ENCODE measurements at places on chromosomes 2 and 18. TPM values are rescaled to one million over a fixed set of nuclear protein-coding genes. Genes with fewer than 3 reads are reported as not detected.

GRCh38 chr2:55804535-55804934 lies 110.9 kb upstream of the PNPT1 start:
- DNase-seq = no peak

DNA sequence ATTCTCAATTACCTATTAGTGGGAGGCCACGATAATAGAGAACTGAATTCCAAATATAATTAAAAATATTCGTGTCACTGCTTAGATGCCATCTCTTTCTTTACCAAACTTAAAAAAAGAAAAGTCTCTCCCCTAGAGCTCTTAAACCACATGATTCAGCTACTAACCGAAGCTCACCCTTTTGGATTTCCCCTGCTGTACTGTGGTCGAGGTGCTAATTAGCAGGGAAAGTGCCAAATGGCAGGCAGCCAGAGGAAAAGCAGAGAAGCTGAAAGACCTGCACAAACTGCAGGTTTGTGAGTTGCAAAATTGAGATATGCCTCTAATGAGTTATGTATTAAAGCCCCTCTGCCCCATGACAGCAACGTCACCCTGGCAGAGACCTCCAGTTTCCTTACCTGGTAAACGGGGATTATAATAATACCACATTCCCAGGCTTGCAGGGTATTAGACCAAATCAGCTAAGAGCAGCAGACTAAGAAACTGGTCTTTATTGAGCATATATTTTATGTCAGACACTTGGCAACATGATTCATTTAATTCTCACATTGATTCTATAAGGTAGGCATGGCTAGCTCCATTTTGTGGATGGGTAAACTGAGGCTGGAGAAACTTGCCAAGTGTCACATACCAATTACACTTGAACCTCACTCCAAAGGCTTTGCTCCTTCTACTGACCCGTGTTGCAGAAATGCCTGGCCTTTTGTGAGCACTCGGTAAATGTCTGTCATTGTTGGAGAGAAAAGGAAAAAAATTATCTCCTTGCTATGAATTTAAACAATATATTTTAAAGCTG lies 259.7 kb downstream of the LPIN1 start:
- DNase-seq = no peak

DNA sequence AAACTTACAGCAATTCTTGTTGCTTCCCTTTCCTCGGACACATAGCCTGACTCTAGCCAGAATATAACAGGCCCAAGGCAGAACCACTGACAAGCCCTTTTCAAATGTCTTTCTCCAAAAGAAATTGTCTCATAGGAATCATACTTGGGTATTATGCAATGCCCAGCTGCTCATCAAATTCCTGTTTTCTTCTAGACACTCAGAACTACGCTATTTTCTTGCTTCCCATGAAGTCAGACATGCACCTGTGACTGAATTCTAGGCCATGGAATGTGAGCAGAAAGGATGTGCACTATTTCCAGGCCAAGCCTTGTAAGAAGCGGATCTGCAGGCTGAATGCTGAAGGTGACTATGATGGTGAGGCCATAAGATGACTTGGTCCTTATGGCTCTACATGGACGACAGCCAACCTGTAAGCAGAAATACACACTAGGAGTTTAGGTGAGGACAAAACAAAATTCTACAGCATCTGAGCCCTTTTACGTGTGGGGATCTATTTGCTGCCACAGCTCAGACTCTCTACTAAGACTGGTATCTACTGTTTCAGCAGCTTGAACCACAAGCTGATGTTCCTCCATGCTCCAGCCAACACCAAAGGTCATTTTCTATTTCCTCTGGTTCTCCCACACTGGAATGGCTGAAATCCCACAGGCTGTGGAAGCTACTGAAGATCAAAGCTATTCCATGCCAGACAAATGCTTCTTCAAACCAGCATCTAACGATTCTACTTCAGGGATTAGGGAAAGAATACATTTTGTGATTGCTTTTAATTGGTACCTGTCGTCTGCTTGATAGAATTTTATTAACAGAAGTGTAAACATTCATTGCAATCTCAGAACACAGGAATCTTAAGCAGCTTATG lies 378.7 kb downstream of the RBM43 start:
- no peak for DNase-seq

- DNase-seq = no peak
Measured at GRCh38 chr2:233604826-233605225, 12.6 kb upstream of the UGT1A8 start.

DNA sequence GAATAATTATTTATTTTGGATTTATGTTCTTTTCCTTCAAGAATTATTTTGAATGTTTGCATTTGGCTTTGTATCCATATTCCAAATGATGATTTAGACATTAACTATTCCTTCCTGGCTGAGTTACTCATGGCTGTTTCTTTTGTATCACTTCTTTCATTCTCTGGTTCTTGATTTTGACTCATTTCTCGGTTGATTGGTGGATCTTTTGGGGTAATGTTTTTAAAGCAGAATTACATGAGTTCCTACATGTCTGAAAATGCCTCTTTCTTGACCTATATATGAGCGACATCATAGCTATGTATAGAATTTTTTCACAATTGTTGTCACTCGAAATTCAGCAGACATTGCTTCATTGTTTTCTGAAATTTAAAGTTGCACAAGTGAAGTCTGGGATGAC lies 39.5 kb downstream of the CYP26B1 start:
- no peak for DNase-seq

DNA sequence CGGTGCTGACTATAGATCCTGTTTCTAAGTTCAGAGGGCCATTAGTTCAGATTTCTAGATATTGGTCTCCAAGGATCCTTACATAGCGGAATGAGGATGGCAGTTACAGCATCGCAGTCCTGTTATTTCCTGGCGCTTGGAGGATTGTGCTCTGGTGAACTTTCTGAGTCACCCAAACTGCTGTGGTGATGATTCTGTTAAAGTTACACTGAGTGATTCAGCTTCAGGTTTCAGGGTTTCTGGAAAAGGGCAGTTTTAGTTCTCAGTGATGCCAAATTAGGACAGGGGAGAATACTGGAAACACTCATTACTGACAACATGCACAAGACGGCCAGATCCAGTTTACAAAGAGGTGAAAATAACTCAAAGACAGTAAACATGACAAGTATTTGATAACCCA lies 52.1 kb upstream of the ANKRD62 start:
- no peak for DNase-seq

DNA sequence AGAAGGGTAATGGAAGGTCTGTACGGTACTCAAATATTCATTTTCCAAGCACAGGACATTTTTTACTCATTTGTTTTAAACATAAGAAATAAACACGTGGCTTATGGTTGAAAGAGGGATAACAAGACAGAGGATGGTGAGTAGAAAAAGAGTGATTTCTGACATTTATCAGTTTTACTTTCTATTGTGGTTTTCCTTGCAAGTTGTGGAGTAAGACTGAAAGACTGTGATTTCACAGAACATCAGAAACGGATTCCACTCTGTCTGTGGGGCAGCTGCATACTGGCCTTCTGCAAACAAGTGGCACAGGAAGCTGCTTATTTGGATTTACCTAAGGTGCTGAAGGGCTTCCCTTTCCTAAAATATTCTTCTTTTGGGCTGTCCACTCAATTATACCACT lies 122.2 kb upstream of the ITGB6 start:
- no peak for DNase-seq

GRCh38 chr2:17610521-17610920 lies 70.0 kb downstream of the VSNL1 start:
- DNase-seq = no peak

GRCh38 chr2:74079522-74080341 lies 68.0 kb downstream of the BOLA3 start:
- no peak for DNase-seq

DNA sequence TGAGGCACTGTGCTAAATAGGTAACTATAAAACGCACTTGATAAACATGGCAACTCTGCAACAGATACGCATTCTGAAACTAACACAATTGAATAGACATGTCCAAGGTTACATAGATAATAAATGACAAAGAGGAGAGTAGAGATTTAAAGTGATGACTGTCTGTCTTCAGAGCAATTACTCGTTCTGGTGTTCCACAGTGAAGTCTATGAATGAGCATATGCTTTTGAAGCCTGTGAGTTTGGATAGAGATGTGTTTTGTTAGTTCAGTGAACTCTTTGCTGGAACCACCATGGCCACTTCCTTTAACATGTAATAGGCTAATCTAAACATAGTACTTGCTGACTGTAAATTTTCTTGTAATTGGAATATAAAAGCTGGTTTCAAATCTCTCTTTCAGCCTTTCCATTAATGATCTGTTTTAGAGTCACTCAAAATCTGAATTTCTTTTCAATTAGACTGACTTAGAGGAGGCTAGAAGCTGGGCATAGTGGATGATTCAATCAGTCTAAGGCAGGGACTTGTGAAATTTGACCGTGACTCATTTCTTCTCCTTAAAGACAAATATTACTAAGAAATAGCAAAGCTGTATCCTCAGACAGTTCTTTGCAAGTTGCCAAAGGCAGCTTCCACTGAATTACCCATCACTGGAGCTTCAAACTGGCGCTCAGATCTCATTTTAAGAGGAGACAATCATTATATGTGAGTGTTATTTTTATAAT lies 1130.1 kb upstream of the CELF4 start:
- DNase-seq = no peak

- no peak for DNase-seq
Measured at GRCh38 chr2:24191848-24192247, 17.0 kb downstream of the FAM228A start.

- no peak for DNase-seq
Measured at GRCh38 chr18:46546111-46546640, 110.8 kb downstream of the LOXHD1 start.

GRCh38 chr18:52435301-52435700 lies 95.3 kb downstream of the DCC start:
- no peak for DNase-seq

The SRD5A2 gene
- polyA plus RNA-seq = 0.10 TPM

The TWIST2 gene
- 3.6 TPM for polyA plus RNA-seq

The ATP6V1C2 gene
- 6.7 TPM for polyA plus RNA-seq

The TFCP2L1 gene
- polyA plus RNA-seq = 81.5 TPM

The GALNT14 gene
- polyA plus RNA-seq = 35.5 TPM

The ASPRV1 gene
- 5.1 TPM for polyA plus RNA-seq

The HTR2B gene
- polyA plus RNA-seq = 12.2 TPM

The TOGARAM2 gene
- 0.83 TPM for polyA plus RNA-seq

The RAB27B gene
- 4.4 TPM for polyA plus RNA-seq

The UGT1A4 gene
- not detected for polyA plus RNA-seq
